ENCODE measurements at places on chromosomes 12 and 14.

DNA sequence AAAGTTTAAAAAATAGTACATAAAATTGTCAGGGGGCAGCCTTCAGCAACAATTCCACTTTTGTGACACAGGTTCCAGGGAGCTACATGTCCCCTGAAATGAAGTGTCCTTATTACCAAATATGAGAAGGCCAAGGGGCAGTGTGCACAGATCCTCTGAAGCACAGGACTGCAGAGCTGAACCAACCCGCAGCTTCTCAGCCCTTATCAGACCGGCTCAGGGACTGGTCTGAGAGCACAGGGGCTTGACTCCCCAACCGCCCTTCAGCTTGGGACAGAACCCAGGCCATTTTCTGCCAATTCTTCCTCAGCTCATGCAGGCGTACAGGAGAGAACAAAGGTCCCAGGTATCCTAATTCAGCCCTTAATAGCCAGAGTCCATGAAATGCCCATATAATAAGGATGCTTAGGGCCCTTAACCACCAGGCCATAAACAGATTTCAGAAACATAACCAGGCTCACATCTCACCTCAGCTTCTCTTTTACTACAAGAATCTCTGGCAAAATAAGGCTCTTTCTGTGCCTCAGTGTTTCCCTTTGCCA is 221.3 kb downstream of the ANO2 start:
- no peak for DNase-seq

- no peak for DNase-seq
Measured at GRCh38 chr12:129096968-129097367, 243.7 kb downstream of the GLT1D1 start.

DNA sequence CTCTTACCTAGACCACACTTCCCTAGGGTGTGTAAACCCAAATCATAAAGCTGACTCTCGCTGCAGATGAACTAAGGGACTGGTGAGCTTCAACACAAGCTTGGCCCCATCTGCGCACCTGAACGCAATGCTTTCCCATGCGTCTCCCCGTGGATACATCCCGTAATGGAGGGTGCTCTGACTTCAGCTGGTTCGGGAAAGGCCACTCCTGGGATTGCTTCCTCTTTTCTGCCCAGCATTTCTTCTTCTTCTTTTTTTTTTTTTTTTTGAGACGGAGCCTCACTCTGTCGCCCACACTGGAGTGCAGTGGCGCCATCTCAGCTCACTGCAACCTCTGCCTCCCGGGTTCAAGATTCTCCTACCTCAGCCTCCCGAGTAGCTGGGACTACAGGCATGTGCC is 27.7 kb upstream of the ETFBKMT start:
- DNase-seq: no peak

GRCh38 chr14:100071545-100071944 is 6.3 kb downstream of the EVL start:
- no peak for DNase-seq

GRCh38 chr12:91406920-91407341 is 224.3 kb upstream of the DCN start:
- no peak for DNase-seq

DNA sequence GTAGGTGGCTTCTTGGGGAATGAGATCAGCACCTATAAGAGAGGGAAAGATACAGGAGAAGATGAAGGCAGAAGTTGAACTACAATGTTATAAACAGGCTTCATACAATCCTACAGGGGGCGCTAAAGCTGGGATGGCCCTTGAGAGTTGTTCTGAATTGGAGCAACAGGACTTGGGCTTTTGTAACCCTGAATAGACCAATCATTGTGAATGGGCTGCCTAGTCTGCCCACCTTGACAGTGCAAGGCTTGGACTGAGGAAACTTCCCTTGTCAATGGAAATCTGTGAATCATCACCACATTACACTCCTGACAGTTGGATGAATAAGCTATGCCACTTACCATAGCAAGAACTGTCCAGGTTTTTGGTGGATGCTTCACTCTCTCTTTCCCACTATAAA is 306.1 kb downstream of the KCNC2 start:
- DNase-seq: peak; percentile 3

- no peak for DNase-seq
Measured at GRCh38 chr14:96052541-96053247, 13.5 kb downstream of the C14orf132 start.

DNA sequence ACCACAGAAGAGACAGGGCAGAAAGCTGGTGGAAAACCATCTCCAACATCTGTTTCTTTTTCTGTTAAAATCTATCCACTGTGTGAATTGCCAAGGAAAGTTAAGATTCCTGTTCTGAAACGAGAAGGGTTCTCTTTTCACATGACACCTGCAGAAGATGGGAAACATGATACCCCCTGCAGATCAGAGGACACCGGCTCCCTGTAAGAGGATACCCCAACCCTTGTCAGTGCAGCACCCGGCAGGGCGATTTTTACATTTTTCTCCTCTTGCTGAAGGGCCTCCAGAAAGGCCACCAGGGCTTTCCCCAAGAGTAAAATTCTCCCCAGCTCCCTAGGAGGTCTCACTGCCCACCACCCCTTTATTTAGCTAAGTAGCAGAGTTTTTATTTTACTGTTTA is 48.2 kb downstream of the DPF3 start:
- DNase-seq: no peak

Data from fibroblast of skin of abdomen (primary cell).